ENCODE measurements at places on chromosomes 7 and 10.

DNA sequence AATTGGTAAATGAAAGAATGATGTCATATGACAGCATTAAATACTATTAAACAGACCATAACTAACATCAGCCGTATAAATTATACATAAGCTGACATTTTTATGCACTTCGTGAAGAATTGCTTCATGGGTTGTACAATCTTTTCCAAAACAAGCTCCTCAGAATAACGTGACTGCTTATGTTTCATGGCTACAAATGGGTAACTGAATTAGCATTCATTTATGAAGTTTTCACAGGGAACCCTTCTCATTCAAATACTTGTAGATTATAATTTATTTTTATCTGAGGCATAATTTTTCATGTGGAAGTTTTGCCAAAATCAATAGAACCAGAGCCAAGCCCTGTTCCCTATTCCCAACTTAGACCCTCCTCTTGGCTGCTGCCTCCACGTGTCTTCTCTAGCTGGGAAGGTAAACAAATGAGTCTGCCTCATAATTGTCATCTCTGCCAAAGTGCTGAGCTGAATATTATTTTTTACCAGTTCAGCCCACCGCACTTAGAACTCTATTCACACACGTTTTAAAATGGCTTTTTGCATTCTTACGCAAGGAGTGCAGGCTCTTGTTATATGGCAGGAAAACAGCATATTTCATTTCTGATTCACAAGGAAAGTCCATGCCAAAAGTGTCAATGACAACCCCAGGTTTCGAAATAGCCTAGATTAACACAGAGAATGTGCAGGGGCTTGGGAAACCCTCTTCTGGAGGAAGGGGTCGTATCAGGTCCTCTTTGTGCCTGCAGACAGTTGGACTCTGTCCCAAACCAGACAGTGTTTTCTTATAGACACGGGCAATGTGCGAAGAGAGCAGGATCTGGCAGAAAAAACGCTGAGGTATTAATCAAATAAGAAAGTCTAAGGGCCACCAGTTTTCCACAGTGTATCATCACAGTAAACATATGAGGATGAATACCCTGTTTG, 370.7 kb upstream of the MGMT start:
- no peak for DNase-seq

DNA sequence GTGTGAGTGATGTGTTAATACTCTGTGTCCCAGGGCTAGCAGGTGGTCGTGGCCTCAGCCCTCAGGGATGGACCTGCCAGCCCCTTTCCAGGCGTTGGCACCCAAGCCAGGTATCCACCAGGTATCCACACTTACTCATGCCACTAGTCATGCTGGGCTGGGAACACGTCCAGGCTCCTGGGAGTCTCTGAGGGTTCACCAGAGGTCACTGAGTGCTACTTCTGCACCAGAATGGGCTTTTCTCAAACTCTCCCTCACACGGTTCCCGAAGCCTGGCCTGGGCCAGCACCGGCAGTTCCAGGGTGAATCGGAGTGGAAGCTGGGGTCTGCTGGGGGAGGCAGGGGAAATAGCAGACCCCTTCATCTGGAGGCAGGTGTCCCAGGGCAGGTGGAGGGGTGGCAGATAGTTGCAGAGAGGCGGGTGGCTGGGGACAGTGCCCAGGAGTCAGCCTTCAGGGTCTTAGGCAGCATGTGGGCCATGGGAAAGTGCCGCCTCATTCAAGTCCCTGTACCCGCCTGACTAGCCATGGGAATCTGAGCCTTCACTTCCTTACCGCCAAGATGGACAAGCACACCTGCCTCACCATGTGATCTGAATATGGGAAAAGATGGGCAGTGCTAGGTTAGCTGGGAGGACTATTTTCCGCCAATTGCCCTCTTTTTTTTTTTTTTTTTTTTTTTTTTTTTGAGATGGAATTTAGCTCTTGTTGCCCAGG, 95.5 kb upstream of the GTF2I start:
- DNase-seq, result no peak

- no peak for DNase-seq
Observed at GRCh38 chr7:67518580-67518979, 521.9 kb downstream of the TYW1 start.

DNA sequence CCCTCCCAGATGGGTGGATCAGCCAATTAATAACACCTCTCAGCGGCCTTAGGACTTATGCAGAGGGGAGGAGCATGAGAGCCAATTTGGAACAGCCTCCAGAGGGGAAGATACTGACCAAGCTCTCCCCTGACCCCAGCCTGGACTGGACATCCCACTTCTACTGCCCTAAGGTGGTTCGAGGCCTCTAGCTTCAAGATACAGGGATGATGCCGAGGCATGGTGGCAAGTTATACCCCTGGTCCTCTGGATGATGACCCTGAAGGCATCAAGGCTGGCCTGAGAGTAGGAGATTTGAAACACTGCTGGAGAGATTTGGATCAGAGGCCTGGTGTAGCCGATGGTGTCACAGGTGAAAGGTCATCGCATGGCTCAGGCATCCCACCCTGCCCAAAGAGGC, 3.2 kb downstream of the CDH23 start:
- DNase-seq, result no peak

DNA sequence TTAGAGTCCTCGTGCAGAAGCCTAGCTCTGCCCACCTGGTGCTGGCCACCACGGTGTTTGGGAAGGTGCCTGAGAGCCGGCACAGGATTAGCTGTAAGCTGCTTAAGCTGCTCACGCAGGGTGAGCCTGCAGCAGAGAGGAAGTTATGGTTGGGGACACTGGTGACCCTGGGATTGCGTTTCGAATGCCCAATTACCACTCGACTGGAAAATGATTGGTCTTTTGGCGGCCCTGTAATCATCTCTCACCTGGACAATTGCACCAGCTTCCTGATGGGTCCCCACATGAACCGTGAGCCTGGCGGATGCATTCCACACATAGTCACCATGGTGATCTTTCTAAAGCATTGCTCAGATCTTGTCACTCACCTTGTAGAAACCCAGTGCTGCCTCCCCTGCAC, 442.3 kb upstream of the ZMIZ1 start:
- no peak for DNase-seq

GRCh38 chr10:100562008-100562672, 26.4 kb downstream of the HIF1AN start:
- peak; percentile 73 for DNase-seq

DNA sequence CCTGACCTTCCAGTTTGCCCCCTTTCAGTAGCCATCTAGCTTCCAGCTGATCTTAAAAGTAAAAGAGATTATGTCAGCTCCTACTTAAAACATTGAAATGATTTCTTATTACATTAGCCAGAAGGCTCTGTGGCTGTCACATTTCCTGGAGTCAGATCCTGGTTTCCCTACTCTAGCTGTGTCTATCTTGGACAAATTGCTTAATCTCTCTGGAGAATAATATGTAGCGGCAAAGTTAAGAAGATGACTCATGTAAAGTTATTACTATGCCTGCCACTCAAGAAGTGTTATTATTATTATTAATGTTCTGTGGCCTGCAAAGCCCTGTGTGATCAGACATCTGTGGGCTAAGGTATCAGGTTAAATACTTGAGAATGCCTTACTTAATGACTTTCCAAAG, 107.2 kb downstream of the RUNDC3B start:
- DNase-seq, result no peak

GRCh38 chr10:88389456-88389855, 193.7 kb downstream of the RNLS start:
- DNase-seq, result peak; percentile 31

DNA sequence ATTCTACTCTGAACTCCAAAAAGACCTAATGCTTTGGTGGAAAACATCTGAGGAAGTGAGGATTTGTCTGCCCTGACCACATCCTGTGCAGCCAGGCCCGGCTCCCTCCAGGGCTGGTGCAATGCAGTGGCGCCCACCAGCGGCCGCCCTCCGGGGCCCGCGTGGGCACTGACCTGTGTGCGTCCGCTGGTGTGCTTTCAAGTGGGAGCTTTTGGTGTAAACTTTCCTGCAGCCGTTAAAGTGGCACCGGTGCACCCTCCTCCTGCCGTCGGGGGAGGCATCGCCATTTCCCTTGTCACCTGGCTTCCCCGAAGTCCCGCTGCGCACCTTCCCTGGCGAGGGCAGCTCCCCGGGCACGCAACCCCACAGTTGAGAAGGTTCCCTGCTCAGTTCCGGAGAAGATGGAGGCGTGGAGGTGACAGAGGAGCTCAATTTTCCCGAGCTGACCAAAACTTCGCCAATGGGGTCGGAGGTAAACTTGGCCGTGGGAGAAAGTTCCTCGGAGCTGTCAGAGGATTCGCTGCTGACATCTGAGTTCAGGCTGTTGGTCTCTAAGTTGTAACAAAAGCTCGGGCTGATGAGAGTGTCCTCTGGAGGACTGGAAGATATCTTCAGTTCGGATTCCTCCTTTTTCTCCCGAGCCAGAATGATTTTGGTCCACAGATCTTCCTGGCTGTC, 3.4 kb downstream of the KLF6 start:
- peak; percentile 60 for DNase-seq

DNA sequence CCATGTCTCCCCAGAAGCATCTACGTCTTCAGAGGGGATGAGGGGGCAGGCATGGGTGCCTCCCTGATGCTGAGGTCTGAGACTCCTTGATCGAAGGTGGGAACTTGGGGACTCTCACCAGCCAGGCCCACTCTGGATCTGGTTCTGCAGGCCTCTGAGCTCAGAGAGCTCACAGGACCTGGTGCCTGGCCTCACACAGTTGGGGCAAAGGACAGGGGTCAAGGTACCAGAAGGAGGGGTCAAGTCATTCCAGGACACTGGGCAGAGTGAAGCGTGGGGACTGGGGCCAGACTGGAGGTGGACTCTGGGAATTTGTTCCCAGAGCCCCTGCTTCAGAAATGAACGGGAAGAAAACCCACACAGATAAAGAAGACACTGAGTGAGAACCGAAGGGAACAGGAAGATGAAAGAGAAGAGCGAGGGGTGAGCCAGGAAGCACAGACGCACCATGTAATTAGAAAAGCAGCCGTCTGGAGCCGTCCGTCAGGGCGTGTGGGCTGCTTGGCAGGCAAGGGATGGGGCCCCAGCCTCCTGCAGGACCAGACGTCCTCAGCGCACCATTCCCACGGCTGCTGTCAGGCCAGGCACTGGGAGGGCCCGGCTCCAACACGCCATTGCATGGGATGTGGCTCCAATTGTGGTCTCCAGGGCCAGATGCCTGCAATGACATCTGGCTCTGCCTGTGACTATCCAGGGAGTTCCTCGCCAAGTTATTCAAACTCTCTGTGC, 47.7 kb downstream of the ZCCHC24 start:
- DNase-seq, result no peak

- DNase-seq, result no peak
Observed at GRCh38 chr10:42783181-42783549, 570 bp downstream of the BMS1 start.

- DNase-seq, result no peak
Observed at GRCh38 chr7:127476618-127477017, 84.1 kb upstream of the ZNF800 start.

GRCh38 chr10:116287906-116288501, 15.0 kb upstream of the GFRA1 start:
- DNase-seq, result peak; percentile 56

- DNase-seq, result peak; percentile 46
Observed at GRCh38 chr7:156919132-156919713, 26.2 kb upstream of the LMBR1 start.

DNA sequence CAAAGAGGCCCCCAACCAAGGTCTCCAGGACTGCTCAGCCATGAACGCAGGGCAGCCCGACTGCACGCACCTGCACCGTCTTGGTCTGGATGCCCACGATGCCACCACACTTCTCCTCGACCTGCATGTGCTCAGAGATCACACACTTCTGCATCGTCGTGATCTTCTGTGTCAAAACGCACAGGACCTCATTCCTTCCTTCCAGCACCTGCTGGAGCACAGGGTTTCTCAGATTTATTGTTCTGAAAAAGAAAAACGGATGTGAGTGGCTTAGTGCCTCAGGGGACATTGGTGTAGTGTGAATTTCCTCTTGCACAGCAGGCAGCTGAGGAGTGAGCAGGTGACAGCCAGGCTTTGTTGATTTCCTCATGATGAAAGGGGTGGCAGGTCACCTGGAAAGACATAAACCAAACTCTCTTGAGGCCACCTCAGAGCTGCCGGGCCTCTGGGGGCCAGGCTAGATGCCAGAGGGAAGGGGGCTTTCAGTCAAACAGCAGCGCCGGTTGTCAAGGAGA, 38.2 kb downstream of the GSDME start:
- no peak for DNase-seq

DNA sequence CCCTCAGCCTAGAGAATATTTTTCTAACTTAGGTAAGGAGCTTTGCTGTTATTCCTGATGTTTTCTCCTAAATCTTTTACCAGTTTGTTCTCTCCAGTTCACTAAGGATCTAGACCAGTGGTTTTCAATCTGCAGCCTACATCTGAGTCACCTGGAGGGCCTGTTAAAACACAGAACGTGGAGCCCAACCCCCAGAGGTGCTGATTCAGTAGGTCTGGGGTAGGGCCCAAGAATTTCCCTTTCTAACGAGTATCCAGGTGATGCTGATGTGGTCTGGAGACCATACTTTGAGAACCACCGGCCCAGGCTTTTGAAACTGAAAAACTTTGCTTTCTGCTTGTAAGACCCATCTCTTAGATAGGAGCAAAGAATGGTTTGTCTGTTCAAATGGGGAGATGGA, 51.2 kb upstream of the KMT2E start:
- DNase-seq, result no peak

DNA sequence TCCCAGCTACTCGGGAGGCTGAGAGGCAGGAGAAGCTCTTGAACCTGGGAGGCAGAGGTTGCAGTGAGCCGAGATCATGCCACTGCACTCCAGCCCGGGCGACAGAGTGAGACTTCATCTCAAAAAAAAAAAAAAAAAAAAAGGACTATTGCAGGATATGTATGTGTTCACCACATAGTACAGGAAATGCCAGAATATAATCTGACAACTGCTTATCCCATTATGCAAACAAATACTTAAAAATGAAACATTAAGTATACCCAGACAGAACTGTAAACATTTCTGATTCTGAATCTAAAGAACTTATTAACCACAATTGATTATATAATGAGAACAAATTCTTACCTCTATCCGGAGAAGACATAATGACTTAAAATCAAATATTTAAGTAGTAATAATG, 18.7 kb downstream of the DKK1 start:
- DNase-seq, result no peak

- no peak for DNase-seq
Observed at GRCh38 chr10:12880423-12880822, 121.1 kb downstream of the CCDC3 start.

DNA sequence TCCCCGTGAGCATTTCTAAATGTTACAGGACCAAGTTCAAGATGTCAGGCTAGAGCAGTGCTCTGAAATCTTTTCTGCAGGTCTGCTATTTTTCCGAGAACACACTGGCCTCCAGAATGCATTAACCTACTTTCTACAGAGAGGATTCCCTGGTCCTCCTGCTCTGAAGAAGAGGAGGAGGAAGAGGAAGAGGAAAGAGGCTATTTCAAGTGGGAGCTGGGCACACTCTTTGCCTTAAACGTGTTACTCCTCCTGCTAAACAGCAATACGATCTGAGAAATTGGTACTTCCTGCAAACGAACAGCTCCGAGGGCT, 157.4 kb downstream of the FRMD4A start:
- no peak for DNase-seq

- DNase-seq, result no peak
Observed at GRCh38 chr10:131667561-131667960, 233.2 kb upstream of the PPP2R2D start.

GRCh38 chr10:21518149-21518640, 7.3 kb downstream of the SKIDA1 start:
- DNase-seq, result no peak

Measured in pancreas (tissue), 10 donors.